ENCODE measurements at places on chromosomes 4 and X. TPM values are rescaled to one million over a fixed set of nuclear protein-coding genes. Genes with fewer than 3 reads are reported as not detected.

The PCSK1N gene
- total RNA-seq = 3.9 TPM

The FGB gene
- total RNA-seq = not detected

The ADAM29 gene
- total RNA-seq = not detected

The ETNPPL gene
- total RNA-seq = 1.4 TPM

GRCh38 chr4:174524242-174524641, 2.0 kb upstream of the HPGD start:
- H3K27ac ChIP-seq = no peak overlapping the region
- H3K4me1 ChIP-seq = no peaks in the 10 kb centered on the region
- H3K4me3 ChIP-seq = no peak overlapping the region
- H3K27me3 ChIP-seq = peaks cover 8% of the 10 kb centered on the region
- DNase-seq = no peak
- H3K36me3 ChIP-seq = no peaks in the 10 kb centered on the region

GRCh38 chr4:76494243-76494642, 59.2 kb downstream of the SHROOM3 start:
- no peak overlapping the region for H3K4me3 ChIP-seq
- no peak overlapping the region for H3K27ac ChIP-seq
- no peaks in the 10 kb centered on the region for H3K27me3 ChIP-seq

DNA sequence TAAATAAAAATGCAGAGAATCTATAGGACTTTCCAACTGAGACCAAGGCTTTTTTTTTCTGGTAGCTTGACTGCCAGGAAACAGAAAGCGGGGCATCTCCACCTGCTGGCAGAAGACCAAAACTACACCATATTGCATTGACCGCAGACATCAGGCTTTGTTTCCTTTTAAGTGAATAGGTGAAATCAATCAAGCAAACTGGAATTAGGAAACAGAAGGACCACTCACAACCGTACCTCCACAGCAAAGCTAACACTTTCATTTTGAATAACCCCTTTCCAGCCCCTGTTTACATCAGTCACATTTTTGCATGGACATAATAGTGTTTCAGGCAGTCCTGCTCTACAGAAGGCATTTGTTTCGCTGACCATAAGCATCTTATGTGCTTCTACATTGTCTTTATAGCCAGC, 218.2 kb downstream of the IDS start:
- no peaks in the 10 kb centered on the region for H3K4me1 ChIP-seq
- no peaks in the 10 kb centered on the region for H3K36me3 ChIP-seq
- H3K27ac ChIP-seq = no peak overlapping the region
- H3K4me3 ChIP-seq = no peak overlapping the region

DNA sequence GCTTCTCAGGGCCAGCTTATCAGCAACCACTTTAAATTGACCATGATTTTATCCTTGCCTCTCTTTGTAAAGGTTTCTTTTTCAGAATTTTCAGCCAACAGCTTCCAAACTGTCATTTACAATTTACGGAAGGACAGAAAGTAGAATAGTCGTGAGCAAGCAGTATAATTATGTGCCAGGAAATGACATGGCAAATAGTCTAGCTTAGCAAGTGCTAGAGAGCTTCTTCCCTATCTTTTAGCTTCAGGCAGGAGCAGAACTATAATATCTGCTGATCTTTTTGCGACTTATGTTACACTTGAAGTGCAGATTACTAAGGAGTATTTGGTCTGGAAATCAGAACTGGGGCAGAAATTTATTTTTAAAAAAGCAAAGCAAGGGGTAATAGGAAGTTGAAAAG, 123.0 kb upstream of the AP1S2 start:
- no peaks in the 10 kb centered on the region for H3K27me3 ChIP-seq
- 0 out of 2 replicates have a peak, but pooled peaks cover 5% of the 10 kb centered on the region for H3K4me1 ChIP-seq
- no peak overlapping the region for H3K27ac ChIP-seq
- no peaks in the 10 kb centered on the region for H3K36me3 ChIP-seq
- no peak overlapping the region for H3K4me3 ChIP-seq

- H3K27ac ChIP-seq = no peak overlapping the region
- H3K4me3 ChIP-seq = no peak overlapping the region
- no peaks in the 10 kb centered on the region for H3K4me1 ChIP-seq
- DNase-seq = no peak
- H3K27me3 ChIP-seq = no peaks in the 10 kb centered on the region
Observed at GRCh38 chr4:57710053-57710452, 599.9 kb upstream of the IGFBP7 start.

DNA sequence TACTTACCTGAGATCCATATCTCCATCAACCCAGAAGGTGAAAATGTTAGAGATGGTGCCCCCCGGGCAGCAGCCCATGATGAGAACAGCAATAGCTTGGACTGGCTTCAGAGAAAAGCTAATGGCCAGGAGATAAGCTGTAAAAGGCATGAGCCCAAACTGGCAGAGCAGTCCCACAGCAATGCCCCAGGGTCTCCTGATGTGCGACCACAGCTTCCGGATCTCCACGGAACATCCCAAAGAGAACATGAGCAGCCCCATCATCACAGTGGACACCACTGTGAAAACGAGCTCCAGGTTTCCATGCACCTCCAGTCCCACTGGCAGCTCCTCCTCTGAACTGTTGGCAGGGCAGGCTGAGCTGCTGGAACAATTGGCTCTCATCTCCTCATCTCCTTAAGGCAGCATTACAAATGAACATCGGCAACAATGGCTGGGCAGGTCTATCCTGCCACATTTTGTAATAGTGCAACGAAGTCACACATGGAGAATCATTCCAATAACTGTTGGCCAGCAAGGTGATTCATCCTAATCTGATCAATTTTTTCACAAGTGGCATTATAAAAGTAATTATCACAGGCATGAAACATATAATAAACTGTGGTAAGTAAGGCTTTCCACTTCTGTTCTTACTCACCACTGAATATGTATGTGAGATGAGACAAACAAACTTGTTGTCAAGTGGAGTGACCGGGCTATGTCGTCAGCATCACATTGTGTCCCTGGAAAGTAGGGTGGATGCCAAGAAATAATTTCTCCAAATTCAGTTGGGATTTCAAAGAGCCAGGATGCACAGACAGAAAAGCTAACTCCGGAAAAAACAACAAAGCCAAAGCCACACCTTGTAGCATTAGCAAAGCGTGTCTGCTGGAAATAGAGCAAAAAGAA, at the start of gene SLC10A6:
SLC10A6 (minus strand) TSS at position 653 of the 888 bp plus-strand sequence; CDS start at position 384, 269 bp downstream.
- no peaks in the 10 kb centered on the region for H3K36me3 ChIP-seq
- DNase-seq = no peak
- no peaks in the 10 kb centered on the region for H3K4me1 ChIP-seq
- no peaks in the 10 kb centered on the region for H3K27me3 ChIP-seq
- H3K4me3 ChIP-seq = no peak within 1 kb of the TSS

GRCh38 chrX:71081330-71082123, 13.4 kb upstream of the SNX12 start:
- no peaks in the 10 kb centered on the region for H3K36me3 ChIP-seq
- H3K4me3 ChIP-seq = no peak overlapping the region
- no peaks in the 10 kb centered on the region for H3K27me3 ChIP-seq

DNA sequence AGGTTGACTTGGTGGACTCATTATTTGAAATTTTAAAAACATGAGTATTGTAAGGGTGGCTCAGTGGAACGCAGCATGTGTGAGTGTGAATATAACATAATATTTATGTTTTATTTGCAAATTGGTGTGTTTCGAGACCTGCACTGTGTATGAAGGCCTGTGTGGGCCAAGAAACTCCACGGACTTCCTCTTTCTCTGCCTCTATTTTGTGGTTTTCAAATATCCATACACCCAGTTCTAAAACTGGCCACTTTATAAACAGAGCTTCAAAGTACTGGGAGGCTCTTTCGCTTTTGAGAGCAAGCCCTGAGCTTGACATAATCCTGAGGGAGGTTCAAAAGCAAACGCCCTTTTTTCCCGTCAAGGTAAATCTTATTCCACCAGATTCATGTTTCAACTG, 187.7 kb downstream of the GPAT3 start:
- DNase-seq = no peak
- no peaks in the 10 kb centered on the region for H3K36me3 ChIP-seq
- H3K27ac ChIP-seq = no peak overlapping the region
- H3K27me3 ChIP-seq = no peaks in the 10 kb centered on the region
- no peaks in the 10 kb centered on the region for H3K4me1 ChIP-seq

DNA sequence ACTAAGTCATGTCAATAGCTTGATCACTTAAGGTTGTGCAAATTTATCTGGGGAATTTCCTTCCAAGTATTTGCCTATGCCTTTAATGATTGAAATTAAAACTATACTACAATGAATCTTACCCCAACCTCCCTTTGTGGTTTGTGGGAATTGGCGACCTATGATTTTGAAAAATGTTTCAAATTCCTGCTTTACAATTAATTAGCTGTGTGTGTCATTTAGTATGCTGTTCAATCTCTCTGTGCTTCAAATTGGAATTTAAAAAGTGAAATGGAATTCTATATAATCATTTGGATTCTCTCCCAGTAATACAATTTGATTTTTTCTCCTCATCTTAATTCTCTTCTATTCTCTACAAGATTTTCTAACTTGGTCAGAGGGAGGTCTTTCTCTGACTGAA, 2319.5 kb downstream of the ARAP2 start:
- H3K36me3 ChIP-seq = peaks cover 11% of the 10 kb centered on the region
- H3K4me3 ChIP-seq = no peak overlapping the region
- no peak overlapping the region for H3K27ac ChIP-seq
- no peaks in the 10 kb centered on the region for H3K4me1 ChIP-seq

DNA sequence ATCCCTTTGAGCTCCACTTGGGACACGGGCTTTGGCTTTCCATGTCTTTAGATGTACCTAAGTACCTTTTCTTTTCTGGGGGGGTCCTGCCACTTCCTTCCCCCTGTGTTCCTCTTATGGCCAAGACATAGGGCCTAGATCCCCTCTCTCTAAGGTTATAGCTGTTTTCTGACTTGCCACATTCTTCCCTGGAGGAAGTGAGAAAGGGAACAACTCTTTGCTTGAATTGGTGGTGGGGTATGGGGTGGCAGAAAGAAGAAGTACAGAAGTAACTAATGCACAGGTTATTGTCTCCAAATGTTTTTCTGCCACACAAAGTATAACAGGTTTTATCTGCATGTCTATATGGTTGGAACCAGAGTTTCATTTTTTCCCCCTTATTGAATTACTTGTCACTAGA, 29.7 kb upstream of the DIPK2B start:
- no peak overlapping the region for H3K27ac ChIP-seq
- no peaks in the 10 kb centered on the region for H3K4me1 ChIP-seq
- no peak overlapping the region for H3K4me3 ChIP-seq
- H3K36me3 ChIP-seq = no peaks in the 10 kb centered on the region
- DNase-seq = no peak

GRCh38 chr4:62199291-62199810, 999.2 kb downstream of the ADGRL3 start:
- H3K27me3 ChIP-seq = no peaks in the 10 kb centered on the region
- H3K4me3 ChIP-seq = no peak overlapping the region
- H3K4me1 ChIP-seq = no peaks in the 10 kb centered on the region

Data from H9 (cell line).